ENCODE measurements at places on chromosomes 3 and 15. TPM values are rescaled to one million over a fixed set of nuclear protein-coding genes. Genes with fewer than 3 reads are reported as not detected.

Gene ARNT2
- polyA plus RNA-seq = 1.7 TPM

DNA sequence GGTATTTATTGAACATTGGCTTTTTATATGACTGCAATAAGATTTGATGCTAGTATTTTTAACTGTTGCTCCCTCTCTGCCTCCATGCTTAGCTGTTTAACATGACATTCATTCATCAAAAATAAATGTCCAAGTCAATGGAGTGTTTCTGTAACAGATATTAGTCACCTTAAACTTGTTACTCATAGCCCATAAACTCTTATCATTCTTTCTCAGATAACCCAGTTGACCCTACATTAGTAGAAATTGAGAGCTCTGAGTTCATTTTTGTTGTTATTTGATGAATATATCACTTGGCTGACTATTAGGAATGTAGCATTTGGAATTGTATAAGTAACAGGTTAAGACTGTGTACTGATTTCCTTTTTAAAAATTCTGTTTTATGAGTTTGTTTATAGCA, 201.1 kb downstream of the UBE2E2 start:
- no peaks in the 10 kb centered on the region for H3K36me3 ChIP-seq
- no peaks in the 10 kb centered on the region for H3K27me3 ChIP-seq
- no peak for DNase-seq
- H3K4me3 ChIP-seq = no peak overlapping the region

- no peaks in the 10 kb centered on the region for H3K36me3 ChIP-seq
- H3K4me3 ChIP-seq = no peak overlapping the region
- H3K27ac ChIP-seq = no peak overlapping the region
- H3K4me1 ChIP-seq = peaks cover 25% of the 10 kb centered on the region
- H3K27me3 ChIP-seq = no peaks in the 10 kb centered on the region
These were observed 54.4 kb upstream of the KIF23 start for GRCh38 chr15:69359722-69360121.

GRCh38 chr3:188197388-188197847, 43.5 kb downstream of the LPP start:
- peaks cover 18% of the 10 kb centered on the region for H3K4me1 ChIP-seq
- no peaks in the 10 kb centered on the region for H3K27me3 ChIP-seq
- no peak overlapping the region for H3K4me3 ChIP-seq
- peaks cover 22% of the 10 kb centered on the region for H3K36me3 ChIP-seq
- H3K27ac ChIP-seq = no peak overlapping the region

Gene KLHDC8B
- polyA plus RNA-seq = 17.8 TPM

Gene SLC28A1
- polyA plus RNA-seq = 5.8 TPM

DNA sequence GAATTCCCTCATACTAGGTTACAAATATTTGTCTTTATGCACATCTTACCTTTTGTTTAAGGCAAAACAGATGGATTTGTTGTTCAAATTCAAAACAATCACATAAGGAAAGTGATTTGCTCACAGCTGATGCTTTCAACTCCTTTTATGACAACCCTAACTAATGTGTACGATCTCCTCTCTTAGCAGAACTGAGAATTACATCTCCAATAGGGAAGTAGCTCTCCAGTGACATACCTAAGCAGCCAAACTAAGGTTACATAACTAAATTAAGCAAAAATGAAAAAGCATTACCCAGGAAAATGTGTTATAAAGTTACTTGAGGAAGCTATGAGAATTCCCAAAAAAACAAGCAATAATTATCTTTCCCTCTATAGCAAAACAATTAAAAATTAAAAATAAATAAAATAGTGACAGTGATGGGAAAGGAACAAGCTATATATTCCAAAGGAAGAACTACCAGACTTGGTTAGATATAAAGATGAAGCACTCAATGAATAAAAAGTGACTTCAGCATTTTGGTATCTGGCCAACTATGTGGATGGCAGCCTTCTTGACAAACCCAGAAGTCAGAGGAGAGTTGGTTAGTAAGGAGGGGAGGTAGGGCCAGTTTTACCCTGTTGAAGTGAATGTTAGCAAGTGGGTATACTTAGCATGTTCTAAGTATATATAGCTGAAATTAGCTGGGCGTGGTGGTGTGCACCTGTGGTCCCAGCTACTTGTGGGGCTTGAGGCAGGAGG, 32.4 kb downstream of the PEAK1 start:
- H3K4me1 ChIP-seq = no peaks in the 10 kb centered on the region
- H3K36me3 ChIP-seq = no peaks in the 10 kb centered on the region
- no peaks in the 10 kb centered on the region for H3K27me3 ChIP-seq
- DNase-seq = no peak
- no peak overlapping the region for H3K4me3 ChIP-seq

DNA sequence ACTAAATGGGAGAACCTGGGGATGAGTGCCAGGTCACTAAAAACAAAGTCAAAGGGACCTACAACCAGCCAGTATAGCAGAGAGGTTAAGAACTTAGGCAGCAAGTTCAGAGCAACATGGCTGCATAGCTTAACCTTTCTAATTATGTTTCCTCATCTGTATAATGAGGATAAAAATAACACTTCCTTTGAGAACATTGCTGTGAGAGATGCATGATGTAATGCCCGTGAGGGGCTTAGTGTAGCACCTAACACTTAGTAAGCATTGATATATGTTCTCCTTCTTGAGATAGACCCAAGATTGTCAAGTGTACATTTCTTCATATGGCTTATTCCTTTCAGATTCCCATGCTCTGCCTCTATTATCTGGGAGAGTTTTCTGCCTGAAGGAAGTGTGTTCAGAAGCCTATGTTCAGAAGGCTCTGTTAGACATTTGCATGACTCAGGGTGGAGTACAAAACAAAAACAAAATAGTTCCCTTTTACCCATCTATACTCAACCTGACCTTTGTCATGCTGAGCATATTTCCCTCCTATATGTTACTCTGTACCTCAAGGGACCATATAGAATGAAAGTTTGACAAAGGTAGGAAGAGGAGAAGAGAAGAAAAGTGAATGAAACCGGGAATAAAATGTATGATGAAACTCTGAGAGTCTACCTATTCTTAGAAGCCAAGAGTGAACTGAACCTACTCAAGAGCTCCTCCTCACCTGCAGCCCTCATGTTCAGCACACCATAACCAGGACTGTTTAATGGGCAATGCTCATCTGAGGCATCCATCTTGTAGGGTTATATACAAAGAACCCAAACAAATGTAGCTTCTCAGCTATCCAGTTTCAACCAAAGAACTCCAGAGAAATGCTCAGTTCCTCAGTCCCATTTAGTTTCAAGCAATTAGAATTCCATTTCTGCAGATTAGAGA, 70.7 kb upstream of the KCNMB2 start:
- H3K4me1 ChIP-seq = no peaks in the 10 kb centered on the region
- H3K4me3 ChIP-seq = no peak overlapping the region
- DNase-seq = no peak
- no peaks in the 10 kb centered on the region for H3K27me3 ChIP-seq
- H3K27ac ChIP-seq = no peak overlapping the region

DNA sequence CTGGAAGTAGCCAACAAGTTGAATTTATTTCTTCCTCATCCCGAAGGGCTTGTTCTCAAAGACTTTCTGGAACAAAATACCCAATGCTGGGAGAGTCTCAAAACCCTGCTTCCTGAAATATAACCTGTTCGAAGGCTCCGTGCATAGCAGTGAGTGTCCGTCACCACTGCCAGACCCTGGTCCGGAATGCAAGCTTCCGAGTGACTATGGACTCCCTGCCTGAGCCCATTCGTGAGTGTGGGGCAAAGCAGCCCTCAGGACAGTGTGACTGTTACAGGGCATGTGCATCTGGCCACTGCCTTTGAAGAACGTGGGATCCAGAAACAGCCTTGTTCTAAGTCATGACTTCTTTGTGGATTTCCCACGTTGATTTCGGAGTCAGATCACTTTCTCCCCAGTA, 214.5 kb upstream of the IGF1R start:
- no peak for DNase-seq
- no peaks in the 10 kb centered on the region for H3K36me3 ChIP-seq
- no peak overlapping the region for H3K27ac ChIP-seq
- H3K4me1 ChIP-seq = no peaks in the 10 kb centered on the region

DNA sequence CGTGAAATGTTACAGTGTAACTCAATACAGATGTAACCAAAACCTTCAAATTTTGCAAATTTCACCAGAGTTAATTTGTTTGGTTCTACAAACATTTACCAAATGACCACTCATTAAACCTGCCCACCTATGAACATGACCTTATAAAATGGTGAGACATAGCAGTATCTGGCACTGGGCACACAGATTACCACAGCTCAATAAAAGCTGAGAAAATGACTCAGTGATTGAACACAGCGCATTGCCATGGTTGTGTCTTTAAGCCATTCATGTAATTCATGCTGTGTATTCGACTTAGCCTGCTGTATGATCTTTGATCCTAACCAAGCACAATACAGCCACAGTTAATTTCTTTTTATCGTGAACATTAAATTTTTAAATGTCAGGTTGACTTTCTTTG, 11.3 kb downstream of the PPARG start:
- no peak overlapping the region for H3K4me3 ChIP-seq
- H3K36me3 ChIP-seq = no peaks in the 10 kb centered on the region
- H3K27ac ChIP-seq = no peak overlapping the region
- no peak for DNase-seq
- no peaks in the 10 kb centered on the region for H3K27me3 ChIP-seq

DNA sequence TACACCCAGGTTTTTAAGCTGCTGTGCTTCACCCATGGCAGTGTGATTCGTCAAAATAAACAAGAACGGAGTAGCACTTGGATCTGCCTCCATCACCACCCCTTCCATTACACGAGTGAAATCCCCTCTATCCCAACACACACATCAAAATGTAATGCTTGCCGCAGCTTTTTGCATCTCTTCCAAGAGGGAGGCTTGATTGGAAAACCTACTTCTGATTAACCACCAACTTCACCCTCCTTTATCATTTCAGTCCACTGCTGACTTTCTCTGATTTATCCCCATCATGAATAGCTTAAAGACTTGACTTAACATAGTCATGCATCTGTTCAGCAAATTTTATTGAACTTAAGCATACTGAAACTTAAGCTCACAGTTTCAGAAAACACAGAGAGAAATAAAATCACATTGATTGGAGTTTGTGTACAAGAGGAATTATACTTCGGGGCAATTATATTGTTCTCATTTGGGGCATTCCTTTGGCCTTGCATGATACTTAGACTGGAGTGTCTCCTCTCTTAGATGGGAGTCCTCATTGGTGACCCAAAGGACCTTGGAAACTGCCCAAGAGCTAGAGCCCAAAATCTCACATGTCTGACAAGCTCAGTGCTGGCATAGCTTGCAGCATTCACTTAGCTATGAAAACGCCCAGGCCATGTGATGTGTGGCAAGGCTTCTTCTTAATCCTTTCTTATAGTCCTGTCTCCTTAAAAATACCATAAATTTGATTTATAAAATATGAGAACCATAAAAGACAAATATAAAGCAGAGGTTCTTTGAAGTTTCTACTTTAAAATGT, 124.3 kb upstream of the UMPS start:
- no peak for DNase-seq
- no peaks in the 10 kb centered on the region for H3K27me3 ChIP-seq
- H3K4me1 ChIP-seq = peaks cover 63% of the 10 kb centered on the region
- no peak overlapping the region for H3K4me3 ChIP-seq
- no peak overlapping the region for H3K27ac ChIP-seq
- no peaks in the 10 kb centered on the region for H3K36me3 ChIP-seq

DNA sequence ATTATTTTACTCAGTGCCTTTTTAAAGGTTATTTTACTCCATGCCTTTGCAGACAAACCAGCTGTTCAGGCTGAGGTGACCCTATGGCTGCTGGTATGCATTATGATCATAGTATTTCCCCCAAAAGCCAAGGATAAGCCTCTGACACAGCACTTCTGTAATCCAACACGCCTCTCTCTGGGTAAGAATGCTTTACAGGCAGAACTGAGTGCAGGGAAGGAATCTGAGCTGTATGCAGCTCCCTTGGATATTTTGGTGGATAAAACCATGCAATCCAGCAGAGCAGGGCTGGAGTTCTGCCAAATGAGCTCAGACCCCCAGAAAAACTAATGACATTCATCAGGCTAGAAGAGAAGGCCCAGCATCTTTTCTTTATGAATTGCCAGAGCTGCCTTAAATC, 11.7 kb upstream of the MAP1A start:
- peaks cover 18% of the 10 kb centered on the region for H3K4me1 ChIP-seq
- no peak overlapping the region for H3K4me3 ChIP-seq
- H3K36me3 ChIP-seq = no peaks in the 10 kb centered on the region
- H3K27me3 ChIP-seq = no peaks in the 10 kb centered on the region
- DNase-seq = no peak

- H3K4me3 ChIP-seq = no peak overlapping the region
- DNase-seq = no peak
- H3K27me3 ChIP-seq = peaks cover 8% of the 10 kb centered on the region
- H3K27ac ChIP-seq = no peak overlapping the region
- no peaks in the 10 kb centered on the region for H3K36me3 ChIP-seq
These were observed 451 bp downstream of the CCR5AS start for GRCh38 chr3:46406443-46406787.

DNA sequence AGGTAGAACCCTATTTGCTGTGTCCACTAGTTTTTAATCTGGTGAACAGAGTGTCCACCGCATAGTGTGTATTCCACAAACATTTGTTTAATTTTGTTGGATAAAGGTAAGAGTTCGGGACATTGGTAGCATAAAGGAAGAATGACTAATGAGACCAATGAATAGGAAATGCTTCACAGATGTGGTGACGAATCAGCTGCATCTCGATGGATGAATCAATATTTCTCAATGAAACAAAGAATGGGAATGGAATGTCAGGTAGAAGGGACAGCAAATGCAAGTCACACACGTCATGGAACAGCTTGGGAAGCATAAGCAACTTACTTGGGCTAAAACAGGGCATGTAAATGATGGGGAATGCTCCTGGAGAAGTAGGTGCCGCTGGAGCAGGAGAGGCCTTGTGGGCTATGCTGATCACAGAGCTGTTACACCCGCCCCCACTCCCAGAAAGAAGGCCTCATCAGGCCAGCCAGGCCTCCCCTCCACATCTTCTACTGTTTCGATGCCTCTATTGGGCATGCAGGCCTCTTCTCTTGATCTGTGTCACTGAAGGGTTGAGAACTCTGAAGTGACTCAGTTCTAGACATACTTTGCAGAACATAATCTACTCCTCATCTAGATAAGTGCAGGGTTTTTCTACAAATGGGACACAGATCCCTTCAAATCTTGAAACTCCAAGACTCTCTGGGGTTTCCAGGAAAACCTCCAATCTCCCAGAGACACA, 120.0 kb upstream of the GADL1 start:
- H3K27me3 ChIP-seq = no peaks in the 10 kb centered on the region
- no peaks in the 10 kb centered on the region for H3K36me3 ChIP-seq
- no peak for DNase-seq
- no peak overlapping the region for H3K4me3 ChIP-seq

GRCh38 chr3:171044835-171045793, 18.6 kb upstream of the SLC2A2 start:
- peaks cover 67% of the 10 kb centered on the region for H3K4me1 ChIP-seq
- H3K36me3 ChIP-seq = no peaks in the 10 kb centered on the region
- H3K4me3 ChIP-seq = peak overlapping the region; percentile 27

GRCh38 chr3:188292251-188292650, 138.3 kb downstream of the LPP start:
- H3K27ac ChIP-seq = peak overlapping the region; percentile 21
- H3K27me3 ChIP-seq = no peaks in the 10 kb centered on the region
- H3K4me3 ChIP-seq = no peak overlapping the region
- H3K4me1 ChIP-seq = peaks cover 80% of the 10 kb centered on the region
- H3K36me3 ChIP-seq = no peaks in the 10 kb centered on the region
- no peak for DNase-seq
